NCI-H2081 (cell line): ENCODE measurements at places on chromosomes 3 and 15.

GRCh38 chr3:70315021-70315420 lies 2.6 kb upstream of the MDFIC2 start:
- DNase-seq: no peak

- no peak for DNase-seq
Observed at GRCh38 chr15:60651101-60651500, 172.2 kb upstream of the ICE2 start.

- DNase-seq: no peak
Observed at GRCh38 chr15:63191895-63192618, 2.7 kb downstream of the RAB8B start.

DNA sequence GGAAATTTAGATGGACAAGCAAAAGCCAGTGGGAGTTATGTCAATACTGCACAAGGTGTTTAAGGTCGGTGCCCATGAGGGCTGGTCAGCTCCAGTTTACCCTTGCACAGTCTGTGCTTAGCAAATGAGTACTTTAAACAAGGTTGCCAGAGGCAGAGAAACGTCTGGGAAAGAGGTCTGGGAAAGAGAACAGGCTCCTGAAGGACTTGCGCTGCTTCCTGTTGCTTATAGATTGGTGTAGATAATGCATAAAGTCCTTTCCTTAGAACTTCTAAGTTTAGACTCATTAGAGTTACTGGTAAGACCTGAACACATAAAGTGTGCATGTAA lies 162.6 kb upstream of the P2RY1 start:
- DNase-seq: no peak

GRCh38 chr3:174216946-174217718 lies 642.0 kb upstream of the NAALADL2 start:
- DNase-seq: no peak

DNA sequence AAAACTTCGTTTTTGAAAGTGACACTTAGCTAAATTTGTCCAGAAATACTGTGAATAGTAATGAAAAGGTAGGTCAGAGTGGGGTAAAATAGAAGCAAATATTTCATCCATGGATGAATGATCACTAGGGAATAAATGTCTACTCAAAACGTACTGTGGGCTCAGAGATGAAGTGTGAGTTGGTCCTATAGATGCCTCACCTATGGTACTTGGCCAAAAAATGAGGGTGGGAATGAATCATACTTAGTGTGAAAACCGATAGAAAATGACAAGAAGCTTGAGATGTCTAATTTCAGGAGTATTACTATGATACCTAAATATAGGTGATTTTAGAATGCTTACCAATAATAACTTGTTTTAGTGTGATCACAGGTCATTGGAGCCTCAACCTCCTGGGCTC lies 155.9 kb downstream of the GMNC start:
- DNase-seq: no peak

DNA sequence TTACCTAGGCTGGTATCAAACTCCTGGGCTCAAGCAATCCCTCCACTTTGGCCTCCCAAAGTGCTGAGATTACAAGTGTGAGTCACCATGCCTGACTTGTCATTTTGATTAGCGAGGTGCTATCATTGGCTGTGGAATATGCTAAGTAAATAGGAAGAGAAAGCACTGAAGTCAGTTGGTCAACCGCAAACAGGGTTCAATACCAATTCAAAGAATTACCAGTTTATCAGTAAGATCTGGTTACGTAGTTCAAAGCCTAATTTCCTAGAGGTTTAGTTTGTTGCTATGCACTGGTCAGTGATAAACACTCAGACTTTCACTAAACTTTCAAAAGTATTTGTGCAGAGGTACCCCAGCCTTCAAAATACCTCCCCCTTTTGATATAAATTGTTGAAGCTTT lies 29.5 kb downstream of the GLB1 start:
- DNase-seq: no peak

DNA sequence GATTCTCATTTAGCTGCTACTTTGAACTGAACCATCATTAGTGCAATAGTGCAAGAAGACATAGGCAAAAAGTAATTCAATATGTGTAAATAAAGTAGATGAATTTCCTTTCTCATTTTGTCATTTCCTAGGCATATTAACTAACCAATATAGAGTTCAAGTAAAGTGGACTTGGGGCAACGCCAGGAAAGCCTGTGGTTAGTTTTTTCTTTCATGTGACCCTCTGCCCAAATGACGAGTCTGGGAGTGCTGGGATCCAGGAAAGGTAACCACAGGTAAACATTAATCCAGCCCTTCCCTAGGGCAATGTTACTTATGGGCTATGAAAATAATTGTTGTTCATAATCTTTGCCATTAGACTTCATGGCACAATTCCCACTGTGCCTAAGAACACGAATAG lies 181.0 kb downstream of the VPS13C start:
- DNase-seq: peak; percentile 90

GRCh38 chr3:186516646-186517045 lies 27.5 kb downstream of the CRYGS start:
- no peak for DNase-seq

GRCh38 chr3:181458857-181459256 lies 252.9 kb upstream of the SOX2 start:
- DNase-seq: no peak

- DNase-seq: no peak
Observed at GRCh38 chr15:52028431-52029093, 9.5 kb downstream of the MAPK6 start.

- peak; percentile 69 for DNase-seq
Observed at GRCh38 chr3:194851254-194851653, 165.6 kb downstream of the FAM43A start.

- no peak for DNase-seq
Observed at GRCh38 chr15:78179286-78179840, 30.2 kb downstream of the IDH3A start.

DNA sequence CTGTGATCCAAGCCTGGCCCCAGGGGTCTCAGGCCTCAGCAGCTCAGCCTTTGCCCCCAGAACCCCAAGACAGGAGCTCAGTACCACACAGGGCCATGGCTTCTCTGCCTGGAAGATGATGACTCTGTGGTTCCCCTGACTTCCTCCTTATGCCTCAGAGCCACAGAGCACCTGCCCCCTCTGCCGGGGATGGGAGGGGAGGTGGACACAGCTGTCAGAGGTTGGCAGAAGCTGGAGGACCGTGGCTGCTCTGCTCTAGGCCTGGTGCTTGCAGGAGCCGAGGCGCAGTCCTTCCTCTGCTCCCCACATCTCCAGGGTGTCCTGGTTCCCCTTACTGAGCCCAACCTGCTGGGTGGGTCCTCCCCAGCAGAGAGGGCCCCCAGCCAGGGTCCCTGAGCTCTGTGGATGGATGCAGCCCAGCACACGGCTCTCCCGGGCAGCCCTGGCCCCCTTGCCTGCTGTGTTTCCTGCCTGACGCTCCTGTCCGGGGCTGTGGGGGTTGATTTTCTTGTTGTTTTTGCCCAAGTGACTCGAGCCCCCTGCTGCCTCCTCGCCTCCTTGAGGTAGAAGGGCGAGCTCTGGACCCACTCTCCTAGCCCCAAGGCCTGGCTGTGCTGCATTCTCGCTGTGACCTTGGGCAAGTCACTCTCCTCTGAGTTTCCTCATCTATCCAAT lies 36.6 kb downstream of the PSTPIP1 start:
- peak; percentile 27 for DNase-seq

GRCh38 chr15:27686369-27686768 lies 412.7 kb downstream of the OCA2 start:
- DNase-seq: no peak

- DNase-seq: no peak
Observed at GRCh38 chr3:99902091-99902490, 84.4 kb downstream of the CMSS1 start.

DNA sequence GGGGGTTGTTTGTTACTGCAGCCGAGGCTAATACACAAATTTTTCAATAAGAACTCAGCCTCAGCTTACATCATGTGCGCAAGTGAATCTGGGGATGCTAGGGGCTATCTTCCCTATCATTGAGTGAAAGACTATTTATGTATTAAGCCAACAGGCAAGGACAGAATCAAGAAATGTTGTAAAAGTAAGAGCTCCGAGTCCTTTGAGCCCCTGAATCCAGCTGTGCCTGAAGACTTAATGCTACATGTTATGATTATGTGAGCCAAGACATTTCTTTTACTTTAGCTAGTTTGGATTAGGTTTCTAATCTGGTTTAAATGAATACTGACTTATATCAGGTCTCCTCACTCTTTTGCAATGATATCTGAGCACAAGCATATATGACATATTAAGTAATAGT lies 782.9 kb upstream of the CFAP20DC start:
- no peak for DNase-seq

DNA sequence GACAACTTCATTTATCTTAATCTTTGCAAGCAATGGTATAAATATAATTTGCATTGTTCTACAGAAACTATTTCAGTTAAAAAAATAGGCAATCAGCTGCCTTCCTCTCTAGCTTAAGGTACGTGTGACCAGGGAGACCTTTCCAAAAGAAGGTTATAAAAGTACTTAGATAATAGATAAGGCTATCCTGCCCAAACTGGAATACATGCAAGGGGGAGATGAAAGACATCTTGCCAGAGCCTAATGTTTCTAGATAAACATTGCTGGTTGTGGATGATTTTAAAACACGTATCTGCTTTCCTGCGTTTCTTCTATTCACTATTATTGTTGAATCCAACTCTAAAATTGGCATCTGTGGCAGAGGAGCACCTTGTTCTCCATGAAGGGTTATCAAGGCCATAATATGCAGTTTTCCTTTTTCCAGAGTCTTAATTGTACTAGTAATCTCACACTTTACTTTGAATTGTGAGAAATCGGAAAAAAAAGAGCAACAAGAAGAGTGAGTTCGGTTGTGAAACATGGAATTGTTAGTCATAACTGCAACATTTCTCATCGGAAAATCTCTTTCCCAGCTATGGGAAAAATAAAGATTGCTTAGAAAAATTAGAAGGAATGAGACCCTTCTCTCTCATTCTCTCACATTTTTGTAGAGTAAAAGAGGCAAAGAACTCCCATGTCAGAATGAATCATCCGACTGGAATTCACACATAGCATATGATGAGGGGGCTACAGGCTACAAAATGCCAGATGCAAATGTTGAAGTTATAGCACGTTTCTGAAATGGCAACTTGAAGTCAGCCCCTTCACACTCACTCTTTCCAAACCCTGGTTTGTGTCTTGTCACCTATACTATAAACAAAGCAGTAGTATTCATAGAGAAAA lies 936.1 kb upstream of the NR2F2 start:
- no peak for DNase-seq

- no peak for DNase-seq
Observed at GRCh38 chr3:48356419-48356818, 15.6 kb upstream of the FBXW12 start.

GRCh38 chr15:47299846-47300434 lies 417.4 kb upstream of the SEMA6D start:
- no peak for DNase-seq

GRCh38 chr3:142355692-142356091 lies 92.1 kb downstream of the XRN1 start:
- DNase-seq: no peak

DNA sequence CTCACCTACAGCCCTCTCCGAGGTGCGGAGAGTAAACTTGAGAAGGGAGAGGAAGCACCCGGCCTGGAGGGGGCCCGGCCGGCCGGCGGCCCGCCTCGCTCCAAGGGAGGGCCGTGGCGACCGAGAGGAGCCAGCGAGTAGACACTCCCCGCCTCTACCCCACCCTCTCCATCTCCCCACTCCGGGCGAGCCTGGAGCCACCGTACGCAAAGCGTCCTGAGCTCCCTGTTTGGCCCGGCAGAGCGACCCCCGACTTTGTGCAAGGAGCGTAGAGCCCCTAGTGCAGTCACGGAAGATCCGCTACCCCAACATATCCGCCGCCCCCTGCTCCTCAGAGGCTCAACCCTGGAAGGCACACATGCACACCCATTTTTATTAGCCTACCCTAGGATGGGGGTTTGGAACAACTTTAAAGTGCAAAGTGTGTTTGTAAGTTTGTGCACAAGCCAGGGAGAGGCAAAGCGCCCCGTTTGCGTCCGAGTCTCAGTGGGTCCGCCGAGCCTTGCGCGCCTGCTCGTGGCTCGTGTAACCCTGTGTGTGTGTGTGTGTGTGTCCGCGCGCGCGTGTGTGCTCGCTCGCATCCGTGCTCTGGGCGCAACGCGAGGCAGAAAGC lies 508 bp upstream of the SMAD6 start:
- DNase-seq: no peak

DNA sequence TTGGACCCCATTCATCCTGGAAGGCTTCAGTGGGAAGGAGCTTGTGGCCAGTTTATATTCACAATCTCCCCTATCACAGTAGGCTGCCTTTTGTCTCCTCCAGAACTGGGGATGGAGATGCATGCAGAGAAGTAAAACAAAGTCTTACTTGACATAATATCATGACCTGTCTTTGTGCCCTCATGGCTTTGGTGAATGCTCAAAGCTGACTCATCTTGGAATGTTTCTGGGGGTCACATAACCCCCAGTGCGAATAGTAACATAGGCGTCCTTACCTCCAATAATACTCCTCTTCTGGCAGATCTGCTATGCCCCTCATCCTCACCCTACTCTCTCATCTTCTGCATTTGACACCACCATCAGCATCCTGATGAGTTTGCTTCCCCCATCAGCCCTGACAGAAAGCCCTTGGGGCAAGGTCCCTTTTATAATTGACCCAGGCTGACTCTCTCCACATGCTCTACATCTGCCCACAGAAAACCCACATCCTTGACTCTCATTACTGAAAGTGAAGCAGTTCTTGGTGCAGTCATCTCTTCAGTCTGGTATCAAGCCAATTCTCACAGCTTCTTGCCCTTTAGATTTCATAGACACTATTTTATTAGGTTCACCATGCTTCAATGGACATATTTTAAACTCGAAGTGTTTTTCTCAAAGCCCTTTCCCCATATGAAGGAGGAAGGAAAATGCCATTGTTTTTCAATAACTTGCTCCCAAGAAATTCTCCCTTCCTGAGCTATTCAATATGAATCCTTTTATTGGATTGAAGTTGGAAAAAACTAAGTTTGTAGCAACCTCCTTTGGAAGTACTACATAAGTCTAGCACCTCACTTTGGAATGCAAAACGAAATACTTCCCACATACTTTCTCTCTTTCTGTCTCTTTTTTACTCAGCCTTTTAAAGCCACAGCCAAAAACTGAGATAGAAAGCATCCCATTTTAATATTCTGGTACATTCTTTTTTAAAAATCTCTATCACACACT lies 36.6 kb downstream of the OSTN start:
- DNase-seq: no peak

GRCh38 chr3:86245360-86245759 lies 745.6 kb downstream of the VGLL3 start:
- peak; percentile 23 for DNase-seq

DNA sequence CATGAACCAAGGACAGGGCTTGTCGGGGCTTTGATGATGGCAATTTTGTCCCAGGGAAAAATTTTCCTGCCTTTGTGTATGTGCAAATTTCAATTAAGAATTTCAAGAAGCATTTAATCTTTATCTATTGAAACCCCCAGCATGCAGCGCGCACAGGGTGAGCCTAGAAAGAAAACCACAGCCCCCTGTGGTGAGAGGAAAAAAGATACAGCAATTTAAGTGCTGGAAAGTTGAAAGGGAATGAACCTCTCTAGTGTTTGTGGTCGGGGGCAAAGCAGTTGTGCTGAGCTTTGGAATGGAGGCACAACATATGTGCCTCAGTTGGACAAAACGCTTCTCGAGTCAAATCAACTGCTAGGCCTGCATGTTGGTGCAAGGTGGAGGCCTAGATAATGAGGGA lies 111.8 kb upstream of the C15orf61 start:
- no peak for DNase-seq
